ENCODE measurements at places on chromosomes 11 and 22. TPM values are rescaled to one million over a fixed set of nuclear protein-coding genes. Genes with fewer than 3 reads are reported as not detected.

RASSF10 gene
- 4.6 TPM for total RNA-seq

KIRREL3 gene
- not detected for total RNA-seq

CCDC15 gene
- 1.5 TPM for total RNA-seq

GRAP2 gene
- total RNA-seq, result not detected

CADM1 gene
- total RNA-seq, result 0.34 TPM

All from dermis lymphatic vessel endothelial cell (primary cell).